ENCODE measurements at places on chromosomes 2 and 18.
A peak's percentile ranks its signal among the peaks of the same experiment; 100 is the strongest.

DNA sequence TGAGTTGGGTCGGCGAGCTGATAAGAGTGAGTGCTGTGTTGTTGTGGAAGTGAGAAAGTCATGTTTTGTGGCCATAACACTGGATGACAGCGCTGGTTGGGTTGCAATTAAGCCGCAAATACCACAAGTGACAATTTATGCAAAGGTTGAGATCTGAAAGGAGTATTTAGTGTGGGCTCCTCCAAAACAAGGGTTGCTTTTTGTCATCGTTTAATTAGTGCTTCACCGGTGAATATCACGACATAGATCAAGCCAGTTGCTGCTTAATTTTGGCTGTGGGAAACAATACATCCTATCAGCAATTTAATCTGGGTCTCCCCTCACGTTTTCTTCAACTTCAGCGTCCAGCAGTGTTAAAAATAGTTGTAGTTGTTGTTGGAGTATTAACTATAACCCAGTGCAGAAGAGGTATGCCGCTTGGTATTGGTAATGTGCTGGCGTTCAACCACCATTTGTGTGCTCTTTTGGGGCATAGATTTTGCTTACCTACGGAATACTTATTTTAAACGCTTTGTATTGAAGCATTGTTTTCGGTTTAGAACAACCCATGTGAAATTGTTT, 662 bp downstream of the ACVR2A start:
- peak; percentile 41 for DNase-seq

- no peak for DNase-seq
Measured at GRCh38 chr2:9741110-9741509, 102.2 kb upstream of the TAF1B start.

- DNase-seq = no peak
Measured at GRCh38 chr2:12005886-12006681, 259.7 kb downstream of the LPIN1 start.

DNA sequence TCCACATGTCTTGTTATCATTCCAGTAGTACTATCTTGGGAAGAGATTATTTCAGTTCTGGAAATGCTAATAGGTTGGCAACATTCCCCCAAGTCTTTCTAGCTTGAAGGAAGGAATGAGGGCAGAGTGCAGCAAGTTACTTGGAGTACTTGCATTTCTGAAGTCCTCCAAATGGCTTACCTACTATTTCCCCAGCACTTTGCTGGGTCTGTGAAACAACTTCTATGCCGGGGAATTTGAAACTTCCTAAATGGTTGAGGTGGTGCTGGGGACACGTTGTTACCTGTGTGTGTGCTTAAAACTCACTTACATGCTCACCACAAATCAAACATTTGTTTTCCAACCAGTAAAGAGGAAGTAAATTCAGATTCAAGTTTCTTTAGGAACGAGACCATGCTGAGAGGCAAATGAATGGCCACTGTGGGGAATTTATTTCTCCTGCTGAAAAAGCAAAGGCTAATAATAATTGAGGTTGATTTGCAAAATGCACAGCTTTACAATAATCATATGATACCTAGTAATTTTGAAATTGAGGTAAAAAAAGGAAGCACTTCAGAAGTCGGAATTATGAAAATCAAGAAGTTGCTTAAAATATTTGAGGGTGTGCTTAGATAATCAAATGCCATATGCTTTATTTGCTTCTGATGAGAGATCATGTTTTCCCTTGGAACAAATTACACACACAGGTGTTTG, 1167.7 kb upstream of the ZEB2 start:
- peak; percentile 51 for DNase-seq

- DNase-seq = no peak
Measured at GRCh38 chr2:203104273-203104672, 89.6 kb downstream of the NBEAL1 start.

DNA sequence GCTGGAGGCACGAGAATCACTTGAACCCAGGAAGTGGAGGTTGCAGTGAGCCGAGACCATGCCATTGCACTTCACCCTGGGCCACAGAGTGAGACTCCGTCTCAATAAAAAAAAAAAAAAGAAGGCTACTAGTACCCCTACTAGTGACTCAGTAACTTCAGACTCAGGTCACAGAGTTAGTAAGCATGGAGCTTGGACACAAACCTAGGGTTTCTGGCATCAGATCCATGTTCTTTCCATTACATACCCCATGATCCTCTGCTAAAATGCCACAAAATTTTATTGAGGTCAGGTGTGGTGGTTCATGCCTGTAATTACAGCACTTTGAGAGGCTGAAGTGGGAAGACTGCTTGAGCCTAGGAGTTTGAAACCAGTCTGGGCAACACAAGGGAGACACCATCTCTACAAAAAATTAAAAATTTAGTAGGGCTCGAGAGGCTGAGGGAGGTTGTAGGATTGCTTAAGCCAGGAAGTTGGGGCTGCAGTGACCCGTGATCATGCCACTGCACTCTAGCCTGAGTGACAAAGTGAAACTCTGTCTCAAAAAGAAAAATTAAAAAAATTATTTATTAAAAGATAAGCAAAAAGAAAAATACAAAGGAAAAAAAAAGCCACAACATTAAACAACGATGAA, 45.1 kb downstream of the DHX57 start:
- no peak for DNase-seq

- no peak for DNase-seq
Measured at GRCh38 chr2:19416083-19416482, 57.7 kb upstream of the OSR1 start.

DNA sequence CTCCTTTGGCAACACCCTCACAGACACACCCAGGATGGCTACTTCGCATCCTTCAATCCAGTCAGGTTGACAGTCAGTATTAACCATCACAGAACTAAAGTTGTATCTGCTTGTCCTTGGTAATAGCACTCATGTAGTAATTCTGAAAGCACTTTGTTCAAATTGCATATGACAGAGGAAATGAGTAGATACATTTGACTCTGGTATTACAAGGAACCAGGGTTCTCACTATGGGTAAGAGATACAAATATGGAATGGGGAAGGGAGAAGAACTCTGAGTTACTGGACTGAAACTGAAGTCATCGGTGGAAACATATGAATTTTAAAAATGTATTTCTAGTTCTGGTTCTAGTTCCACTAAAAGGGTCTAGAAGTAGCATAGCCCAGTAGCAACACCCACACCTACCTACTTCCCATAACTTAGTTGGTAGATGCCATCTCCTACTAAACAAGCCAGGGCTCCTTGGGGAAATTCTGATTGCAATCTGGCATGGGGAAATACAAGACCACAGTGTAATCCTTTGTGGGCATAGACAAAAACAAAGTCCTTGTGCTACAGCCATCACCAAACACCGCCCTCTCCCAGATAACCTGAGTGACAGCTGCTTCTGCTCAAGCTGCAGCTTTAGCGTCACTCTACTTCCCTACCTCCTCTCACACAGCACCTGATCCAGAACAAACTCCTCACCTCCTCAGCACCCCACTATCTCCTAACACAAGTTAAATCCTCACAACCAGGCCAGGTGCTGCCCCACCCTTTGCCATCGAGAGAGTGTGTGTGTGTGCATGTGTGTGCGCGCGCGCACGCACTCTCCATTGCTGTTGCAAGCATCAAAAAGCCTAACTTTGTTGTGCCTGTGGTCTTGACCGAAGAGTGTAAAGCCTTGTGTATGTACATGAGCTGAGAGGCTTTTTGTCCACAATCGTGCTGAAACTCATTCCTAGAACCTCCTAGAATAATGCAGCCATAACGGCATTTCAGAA, 31.4 kb upstream of the CD226 start:
- no peak for DNase-seq

Measured in foreskin fibroblast (primary cell).